ENCODE measurements at places on chromosomes 7 and 10. TPM values are rescaled to one million over a fixed set of nuclear protein-coding genes. Genes with fewer than 3 reads are reported as not detected.

The NAT16 gene
- not detected for total RNA-seq

The KAZALD1 gene
- total RNA-seq: 18.2 TPM

The ITGB8 gene
- total RNA-seq: 47.1 TPM

The GIMAP1 gene
- under 0.01 TPM for total RNA-seq

The UPK3BL2 gene
- 1.7 TPM for total RNA-seq

The CHRM2 gene
- 44.5 TPM for total RNA-seq

The PTPN20 gene
- 0.14 TPM for total RNA-seq

The IFRD1 gene
- 69.7 TPM for total RNA-seq

The ATP6V0A4 gene
- 0.09 TPM for total RNA-seq

The WNT8B gene
- total RNA-seq: not detected

The COL28A1 gene
- not detected for total RNA-seq

The AVL9 gene
- total RNA-seq: 27.8 TPM

The ABCB4 gene
- 3.4 TPM for total RNA-seq

The LAMB4 gene
- total RNA-seq: 0.28 TPM

The CNPY1 gene
- total RNA-seq: not detected

The ACBD7 gene
- 0.43 TPM for total RNA-seq

The AGMO gene
- 0.18 TPM for total RNA-seq

The FXYD4 gene
- not detected for total RNA-seq

The NPY4R2 gene
- total RNA-seq: 0.28 TPM

The PDZD7 gene
- total RNA-seq: 1.1 TPM

The ZNF804B gene
- total RNA-seq: not detected

The ZNF467 gene
- total RNA-seq: 0.28 TPM

The PPP1R17 gene
- total RNA-seq: not detected

The MSS51 gene
- total RNA-seq: 0.85 TPM

The HMX3 gene
- not detected for total RNA-seq

The BHLHA15 gene
- total RNA-seq: 0.37 TPM

The OPN4 gene
- total RNA-seq: not detected

The TFEC gene
- under 0.01 TPM for total RNA-seq

The TRIM56 gene
- total RNA-seq: 22.3 TPM

The ZNF503 gene
- total RNA-seq: 4.7 TPM

The NCF1 gene
- total RNA-seq: under 0.01 TPM

The ANKRD22 gene
- not detected for total RNA-seq

The PLCE1 gene
- total RNA-seq: 0.55 TPM

The GGCT gene
- total RNA-seq: 33.6 TPM

The SAP25 gene
- not detected for total RNA-seq

The SLC13A1 gene
- total RNA-seq: not detected

The GRM8 gene
- total RNA-seq: 0.14 TPM

The TLL2 gene
- total RNA-seq: 0.09 TPM

The STK17A gene
- 25.0 TPM for total RNA-seq
